H4 (cell line): ENCODE measurements at places on chromosomes 11 and 22. TPM values are rescaled to one million over a fixed set of nuclear protein-coding genes. Genes with fewer than 3 reads are reported as not detected.

DNA sequence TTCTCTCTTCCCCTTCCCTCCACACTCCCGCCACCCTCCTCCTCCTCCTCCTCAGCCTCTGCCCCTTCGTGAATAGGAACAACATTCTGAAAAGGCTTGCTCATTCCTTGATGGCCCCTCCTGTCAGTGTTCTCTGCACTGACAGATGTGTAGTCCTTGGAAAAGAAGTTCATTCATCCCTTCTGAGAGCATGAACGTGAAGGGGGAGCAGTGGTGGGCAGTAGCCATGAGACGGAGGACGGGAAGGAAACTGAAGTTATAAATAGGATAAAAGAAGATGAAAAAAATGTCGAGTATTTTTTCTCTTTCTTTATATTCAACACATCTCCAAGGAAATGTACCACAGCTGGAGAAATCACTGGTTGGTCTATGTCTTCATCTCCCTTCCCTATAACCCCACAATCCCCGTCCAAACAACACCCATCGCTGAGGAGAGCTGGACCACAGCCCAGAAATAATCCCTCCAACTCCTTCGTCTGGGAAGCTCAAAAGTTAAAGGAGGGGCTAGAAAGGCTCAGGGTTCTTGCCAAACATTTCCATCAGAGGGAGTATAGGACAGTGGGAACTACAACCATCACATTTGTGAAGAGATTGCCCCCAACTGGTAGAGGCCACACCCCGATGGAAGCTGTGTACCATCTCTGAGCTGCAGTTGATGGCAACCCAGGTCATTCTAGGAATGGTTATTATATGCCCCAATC is 33.5 kb downstream of the ETS1 start:
- peak; percentile 56 for DNase-seq

DNA sequence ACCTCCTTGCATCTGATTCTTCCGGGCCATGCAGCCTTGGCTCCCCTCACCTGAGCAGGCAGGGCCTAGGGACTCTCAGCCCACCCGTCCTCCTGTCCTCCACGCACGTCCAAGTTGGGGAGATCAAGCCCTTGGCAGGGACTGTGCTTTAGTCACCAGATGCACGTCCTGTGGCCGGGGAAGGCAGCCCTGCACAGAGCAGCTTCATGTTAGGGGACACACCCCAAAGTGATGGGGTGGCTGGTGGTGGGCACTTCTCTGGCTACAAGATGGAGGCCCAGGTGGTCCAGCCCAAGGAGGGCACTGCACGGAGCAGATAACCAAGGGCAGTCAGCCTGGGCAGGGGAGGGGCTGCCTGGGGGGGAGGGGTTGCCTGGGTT is 1.2 kb downstream of the MUC5B start:
- DNase-seq: no peak

DNA sequence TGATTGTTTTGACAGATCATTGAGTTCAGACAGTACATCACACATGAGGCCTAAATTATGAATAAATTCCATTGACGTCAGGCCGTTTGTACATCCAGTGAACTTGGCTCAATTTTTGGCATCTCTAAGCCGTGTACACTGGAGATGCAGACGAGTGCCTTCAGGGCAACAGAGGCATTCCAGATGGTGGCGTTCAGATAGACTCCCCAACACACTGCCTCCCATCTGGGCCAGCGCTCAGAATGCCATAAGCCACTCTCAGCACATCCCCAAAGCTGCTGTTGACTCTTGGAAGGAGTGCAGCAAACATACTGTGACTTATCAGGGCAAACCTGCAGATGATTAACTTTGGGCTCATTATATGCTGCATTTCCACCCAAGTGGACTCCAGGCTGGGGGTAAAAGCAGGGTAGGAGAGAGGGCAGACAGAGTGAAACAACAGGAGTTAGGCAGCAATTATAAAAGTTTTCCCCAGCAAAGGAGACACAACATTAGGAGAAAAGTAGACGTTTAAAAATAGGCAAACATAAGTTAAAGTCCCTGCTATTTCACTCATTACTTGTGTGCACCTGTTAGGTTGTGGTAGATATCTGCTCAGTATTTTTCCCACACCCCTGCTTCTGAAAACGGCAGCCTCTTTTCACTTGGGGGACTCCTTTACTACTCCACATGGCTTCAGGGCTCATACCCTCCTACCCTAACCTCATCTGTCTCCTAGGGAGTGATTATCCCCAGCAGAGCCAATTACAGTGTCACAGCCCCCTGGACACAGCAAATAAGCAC is 60.2 kb upstream of the PDE3B start:
- DNase-seq: no peak

DNA sequence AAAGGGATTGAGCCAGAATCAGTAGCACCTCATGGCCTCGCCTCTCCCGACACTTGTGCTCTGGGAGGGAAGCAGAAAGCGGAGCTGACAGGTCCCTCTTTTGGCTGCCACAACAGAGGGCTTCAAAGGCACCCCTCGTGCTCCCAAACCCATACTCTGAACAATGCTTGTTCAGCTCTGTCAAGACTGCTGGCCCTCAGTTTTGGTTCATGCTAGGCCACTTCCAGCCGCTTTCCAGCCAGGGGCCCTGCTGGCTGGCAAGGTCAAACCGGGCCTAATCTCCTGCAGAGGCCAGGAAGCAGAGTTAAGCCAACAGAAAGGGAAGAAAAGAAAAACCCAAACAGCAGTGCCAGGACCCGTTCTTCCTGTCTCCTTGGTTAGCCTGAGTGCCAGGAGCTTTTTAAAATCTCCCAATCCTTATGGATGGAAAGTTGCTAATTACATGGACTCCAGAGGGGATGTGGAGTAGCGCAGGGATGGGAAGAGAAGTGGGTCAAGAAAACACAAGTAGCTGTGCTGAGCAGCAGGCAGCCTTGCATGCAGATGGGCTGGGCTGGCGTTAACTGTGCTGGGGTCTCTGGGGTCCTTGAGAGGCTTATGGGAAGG is 150.6 kb downstream of the GRIK4 start:
- DNase-seq: no peak

DNA sequence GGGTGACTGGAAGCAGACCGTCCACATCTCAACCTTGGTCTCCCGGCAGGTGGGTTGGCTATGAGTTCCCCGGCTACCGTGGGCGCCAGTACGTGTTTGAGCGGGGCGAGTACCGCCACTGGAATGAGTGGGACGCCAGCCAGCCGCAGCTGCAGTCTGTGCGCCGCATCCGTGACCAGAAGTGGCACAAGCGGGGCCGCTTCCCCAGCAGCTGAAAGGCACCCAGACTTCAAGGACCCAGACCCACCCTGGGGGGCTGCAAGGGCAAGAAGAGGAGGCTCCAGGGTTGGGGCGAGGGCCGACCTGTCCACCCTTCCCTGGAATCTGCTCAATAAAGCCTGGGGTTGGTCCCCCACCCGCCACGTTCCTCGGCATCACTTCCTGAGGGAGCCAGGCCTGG is 7.3 kb downstream of the CRYBB3 start:
- DNase-seq: no peak

GRCh38 chr11:63343130-63343529 is 26.5 kb upstream of the SLC22A9 start:
- DNase-seq: no peak

- DNase-seq: peak; percentile 98
Observed at GRCh38 chr22:43293655-43294392, 49.3 kb downstream of the SCUBE1 start.

DNA sequence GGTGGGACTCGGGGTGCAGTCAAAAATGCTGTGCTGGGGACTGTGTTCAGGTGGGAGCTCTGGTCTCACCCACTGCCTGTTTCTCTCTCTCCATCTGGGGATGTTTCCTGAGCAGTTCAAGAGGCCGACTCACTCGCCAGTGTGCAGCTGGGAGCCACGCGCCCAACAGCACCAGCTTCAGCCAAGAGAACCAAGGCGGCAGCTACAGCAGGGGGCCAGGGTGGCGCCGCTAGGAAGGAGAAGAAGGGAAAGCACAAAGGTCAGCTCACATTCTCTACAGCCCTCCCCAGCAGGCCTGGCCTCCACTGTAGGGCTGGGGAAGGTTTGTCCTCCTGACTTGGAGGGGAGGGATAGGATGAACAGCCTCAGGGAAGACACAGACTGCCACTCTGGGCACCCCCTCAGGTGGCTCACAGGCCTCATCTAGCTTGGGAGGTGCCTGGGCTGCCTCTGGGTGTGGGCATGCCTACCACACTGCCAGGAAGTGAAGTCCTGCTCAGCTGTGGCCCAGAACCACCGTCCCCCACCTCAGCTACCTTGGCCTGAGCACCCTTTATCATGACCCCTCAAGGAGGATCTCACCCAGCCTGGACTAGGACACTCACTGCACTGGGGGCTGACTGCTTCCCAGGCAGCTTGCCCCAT is 13.0 kb downstream of the TUB start:
- no peak for DNase-seq

DNA sequence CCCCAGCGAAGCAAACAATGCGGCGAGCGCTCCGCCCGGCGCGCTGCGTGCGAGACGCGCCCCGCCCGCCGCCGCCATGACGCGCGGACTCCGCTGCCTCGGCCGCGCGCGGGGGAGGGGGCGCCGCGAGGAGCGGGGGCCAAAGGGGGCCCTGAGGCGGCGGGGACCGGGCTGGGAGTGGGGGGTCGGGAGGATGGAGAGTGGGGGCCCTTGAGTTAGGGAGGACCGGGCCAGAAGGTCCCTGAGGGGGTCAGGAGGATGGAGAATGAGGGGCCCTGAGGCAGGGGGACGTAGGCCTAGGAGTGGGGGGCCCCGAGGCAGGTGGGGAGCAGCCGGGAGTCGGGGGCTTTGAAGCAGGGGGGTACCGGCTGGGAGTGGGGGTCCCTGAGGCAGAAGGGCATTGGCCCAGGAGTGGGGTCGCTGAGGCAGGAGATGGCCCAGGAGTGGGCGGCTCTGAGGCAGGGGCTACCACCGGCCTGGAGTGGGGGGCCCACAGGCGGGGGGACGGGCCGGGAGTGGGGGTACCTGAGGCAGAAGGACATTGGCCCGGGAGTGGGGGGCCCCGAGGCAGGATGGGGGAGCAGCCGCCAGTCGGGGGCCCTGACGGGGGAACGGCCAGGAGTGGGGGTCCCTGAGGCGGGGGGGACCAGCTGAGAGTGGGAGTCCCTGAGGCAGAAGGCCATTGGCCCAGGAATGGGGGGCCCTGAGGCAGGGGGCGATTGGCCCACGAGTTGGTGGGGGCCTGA is at the start of gene BRD1:
TSS of gene BRD1 (minus strand) at position 21 of the 746 bp plus-strand sequence. CDS start 3,556 bp downstream, outside the sequence.
- peak; percentile 26 for DNase-seq

DNA sequence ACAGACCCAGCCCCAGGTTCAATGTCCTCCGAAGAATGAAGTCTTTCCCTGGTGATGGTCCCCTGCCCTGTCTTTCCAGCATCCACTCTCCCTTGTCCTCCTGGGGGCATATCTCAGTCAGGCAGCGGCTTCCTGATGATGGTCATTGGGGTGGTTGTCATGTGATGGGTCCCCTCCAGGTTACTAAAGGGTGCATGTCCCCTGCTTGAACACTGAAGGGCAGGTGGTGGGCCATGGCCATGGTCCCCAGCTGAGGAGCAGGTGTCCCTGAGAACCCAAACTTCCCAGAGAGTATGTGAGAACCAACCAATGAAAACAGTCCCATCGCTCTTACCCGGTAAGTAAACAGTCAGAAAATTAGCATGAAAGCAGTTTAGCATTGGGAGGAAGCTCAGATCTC is 14.1 kb downstream of the APOL1 start:
- DNase-seq: no peak

The CHCHD10 gene
- total RNA-seq: 0.72 and 14.9 TPM in 2 replicates

The YPEL4 gene
- 1.2 and 3.3 TPM in 2 replicates for total RNA-seq

The CRYBB2 gene
- total RNA-seq: 0.51 and 1.6 TPM in 2 replicates

The LAYN gene
- total RNA-seq: 28.8 and 34.3 TPM in 2 replicates
